ENCODE measurements at places on chromosomes 5 and 9. TPM values are rescaled to one million over a fixed set of nuclear protein-coding genes. Genes with fewer than 3 reads are reported as not detected.

DNA sequence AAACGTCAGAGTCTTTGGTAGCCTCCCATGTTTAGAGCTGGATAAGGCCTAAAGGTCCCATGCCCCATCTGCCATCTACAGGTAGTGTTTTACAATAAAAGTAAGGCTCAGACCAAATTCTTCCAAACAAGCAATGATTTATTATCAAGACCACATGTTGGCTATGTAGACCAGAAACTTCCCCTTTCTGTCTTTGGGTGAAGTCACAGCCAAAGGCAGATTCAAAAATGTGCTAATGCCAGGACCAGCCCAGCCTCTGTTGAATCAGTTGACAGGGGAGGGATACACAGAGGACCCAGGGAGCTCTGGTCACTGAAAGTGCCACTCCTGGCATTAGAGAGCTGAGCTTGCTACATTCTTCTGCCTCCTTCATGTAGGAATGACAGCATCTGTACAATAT lies 360.8 kb downstream of the NTRK2 start:
- no peak overlapping the region for H3K4me3 ChIP-seq
- H3K4me1 ChIP-seq = no peaks in the 10 kb centered on the region
- H3K27ac ChIP-seq = no peak overlapping the region
- no peaks in the 10 kb centered on the region for H3K27me3 ChIP-seq
- no peaks in the 10 kb centered on the region for H3K36me3 ChIP-seq
- DNase-seq = no peak

DNA sequence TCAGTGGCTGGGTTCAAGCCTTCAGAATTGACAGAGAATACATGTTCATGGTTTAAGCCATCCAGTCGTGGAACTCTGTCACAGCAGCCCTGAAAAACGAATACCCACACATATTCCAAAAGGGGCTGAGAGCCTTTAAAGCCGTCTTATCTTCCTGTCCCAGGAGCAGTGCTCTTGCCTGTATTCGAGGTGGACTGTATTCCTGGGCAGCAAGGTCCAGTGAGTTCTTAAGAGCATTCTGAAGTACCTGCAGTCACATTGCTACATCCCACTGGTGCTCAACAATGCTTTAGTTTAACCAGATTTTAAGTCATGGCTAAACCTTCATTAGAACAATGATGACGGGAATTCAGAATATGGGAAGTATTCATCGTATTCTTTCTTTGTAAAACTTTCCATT lies 380.7 kb upstream of the KLF4 start:
- DNase-seq = no peak
- no peak overlapping the region for H3K27ac ChIP-seq
- no peaks in the 10 kb centered on the region for H3K36me3 ChIP-seq
- no peak overlapping the region for H3K4me3 ChIP-seq
- peaks cover 3% of the 10 kb centered on the region for H3K4me1 ChIP-seq

- no peaks in the 10 kb centered on the region for H3K36me3 ChIP-seq
- no peak overlapping the region for H3K4me3 ChIP-seq
- DNase-seq = no peak
- no peak overlapping the region for H3K27ac ChIP-seq
These were observed 66.0 kb upstream of the ZFAND5 start for GRCh38 chr9:72431036-72431435.

DNA sequence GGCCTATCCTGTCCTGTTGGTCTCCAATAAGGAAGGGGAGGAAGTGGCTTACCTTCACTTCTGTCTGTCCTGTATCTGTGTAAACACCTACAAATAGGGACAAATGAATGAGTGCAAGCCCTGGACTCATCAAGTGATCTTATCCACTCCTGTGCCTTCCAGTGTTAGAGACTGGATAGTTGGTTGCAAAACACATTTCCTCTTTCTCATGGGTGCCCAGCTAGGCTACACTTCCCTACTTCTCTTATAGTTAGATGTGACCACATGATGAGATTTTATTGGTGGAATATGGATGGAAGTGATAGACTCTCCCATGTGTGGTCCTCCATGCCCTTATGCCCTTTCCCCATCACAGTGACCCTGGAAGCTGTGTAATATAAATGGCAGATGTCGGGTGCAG lies 16.9 kb upstream of the PFDN1 start:
- no peaks in the 10 kb centered on the region for H3K27me3 ChIP-seq
- H3K4me3 ChIP-seq = no peak overlapping the region
- no peak overlapping the region for H3K27ac ChIP-seq
- H3K36me3 ChIP-seq = no peaks in the 10 kb centered on the region

GRCh38 chr5:172749881-172750633 lies 20.9 kb downstream of the DUSP1 start:
- H3K4me1 ChIP-seq = peaks cover 46% of the 10 kb centered on the region
- no peaks in the 10 kb centered on the region for H3K36me3 ChIP-seq
- DNase-seq = peak; percentile 60

DNA sequence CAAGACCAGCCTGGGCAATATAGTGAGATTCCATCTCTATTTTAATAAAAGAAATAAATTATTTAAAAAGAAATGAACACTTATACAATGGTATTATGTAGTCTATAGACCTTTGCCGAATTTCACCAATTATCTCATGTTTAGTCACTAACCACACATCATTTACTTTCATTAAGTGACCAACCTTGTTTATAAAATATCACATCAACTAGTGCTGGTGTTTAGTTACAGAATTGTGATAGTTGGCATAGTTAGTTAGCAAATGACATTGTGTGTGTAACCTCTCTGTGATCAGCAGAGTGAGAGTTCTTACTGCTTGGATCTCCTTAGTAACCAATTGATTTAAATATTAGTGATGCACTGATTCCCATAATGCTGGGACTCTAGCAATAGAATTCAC lies 71.8 kb downstream of the PRR16 start:
- no peak overlapping the region for H3K27ac ChIP-seq
- peaks cover 2% of the 10 kb centered on the region for H3K4me1 ChIP-seq
- no peak overlapping the region for H3K4me3 ChIP-seq
- H3K27me3 ChIP-seq = no peaks in the 10 kb centered on the region
- no peak for DNase-seq

GRCh38 chr5:133323494-133324457 lies 272.0 kb downstream of the HSPA4 start:
- no peaks in the 10 kb centered on the region for H3K36me3 ChIP-seq
- H3K27ac ChIP-seq = no peak overlapping the region
- H3K4me3 ChIP-seq = no peak overlapping the region
- DNase-seq = no peak

- DNase-seq = no peak
- H3K36me3 ChIP-seq = no peaks in the 10 kb centered on the region
- H3K4me1 ChIP-seq = no peaks in the 10 kb centered on the region
- H3K27ac ChIP-seq = no peak overlapping the region
These were observed 488.6 kb downstream of the TLR4 start for GRCh38 chr9:118192807-118193206.

GRCh38 chr9:16266648-16267276 lies 603.7 kb downstream of the BNC2 start:
- peaks cover 4% of the 10 kb centered on the region for H3K27me3 ChIP-seq
- peaks cover 3% of the 10 kb centered on the region for H3K4me1 ChIP-seq
- no peaks in the 10 kb centered on the region for H3K36me3 ChIP-seq
- no peak overlapping the region for H3K27ac ChIP-seq

DNA sequence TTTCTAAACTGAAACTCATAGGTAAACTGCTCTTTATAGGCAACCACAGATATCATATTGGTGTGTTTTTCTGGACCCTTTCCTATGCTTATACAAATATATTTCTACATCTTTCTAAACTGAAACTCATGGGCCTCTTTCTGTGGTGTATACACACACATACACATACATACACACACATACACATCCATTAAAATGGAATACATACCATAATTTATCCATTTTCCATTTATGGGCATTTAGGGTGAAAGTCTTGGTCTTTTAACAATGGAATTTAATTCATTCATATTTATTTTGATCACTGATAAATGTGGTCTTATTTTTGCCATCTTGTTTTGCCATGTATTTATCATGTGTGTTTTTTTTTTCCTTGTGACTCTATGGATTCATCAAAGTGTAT lies 44.1 kb downstream of the SLC22A5 start:
- peaks cover 36% of the 10 kb centered on the region for H3K4me1 ChIP-seq
- no peaks in the 10 kb centered on the region for H3K36me3 ChIP-seq
- H3K27me3 ChIP-seq = no peaks in the 10 kb centered on the region
- no peak overlapping the region for H3K4me3 ChIP-seq
- no peak overlapping the region for H3K27ac ChIP-seq
- no peak for DNase-seq

- H3K4me1 ChIP-seq = no peaks in the 10 kb centered on the region
- H3K27me3 ChIP-seq = no peaks in the 10 kb centered on the region
- no peak for DNase-seq
- H3K27ac ChIP-seq = no peak overlapping the region
- no peak overlapping the region for H3K4me3 ChIP-seq
- no peaks in the 10 kb centered on the region for H3K36me3 ChIP-seq
These were observed 255.0 kb downstream of the BNC2 start for GRCh38 chr9:16615451-16615850.

The BASP1 gene
- 18.1 TPM for total RNA-seq

The SMIM27 gene
- total RNA-seq = 15.3 TPM

The GCNT4 gene
- total RNA-seq = 0.04 TPM

The SLC26A2 gene
- total RNA-seq = 11.9 TPM

The MLANA gene
- not detected for total RNA-seq

The LCN12 gene
- 0.44 TPM for total RNA-seq
